ENCODE measurements at places on chromosomes 7 and 10.
A peak's percentile ranks its signal among the peaks of the same experiment; 100 is the strongest.

DNA sequence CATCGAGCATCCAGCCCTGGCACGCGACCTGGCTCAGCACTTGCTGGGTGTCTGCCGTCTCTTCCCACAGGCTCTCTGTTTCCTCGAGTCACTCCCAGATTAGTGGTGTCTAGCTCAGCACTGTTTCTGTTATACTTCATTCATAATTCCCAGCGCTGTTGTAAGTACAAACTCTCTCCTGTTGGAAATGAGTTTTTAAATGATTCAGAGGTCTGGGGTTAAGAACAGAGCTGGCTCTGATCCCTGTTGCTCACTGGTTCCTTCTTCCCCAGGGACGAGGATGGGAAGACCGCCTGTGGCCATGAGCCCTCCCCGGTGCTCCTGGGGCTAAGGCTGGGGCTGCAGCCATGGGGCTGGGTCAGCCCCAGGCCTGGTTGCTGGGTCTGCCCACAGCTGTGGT lies 17.3 kb upstream of the C10orf95 start:
- DNase-seq, result no peak

DNA sequence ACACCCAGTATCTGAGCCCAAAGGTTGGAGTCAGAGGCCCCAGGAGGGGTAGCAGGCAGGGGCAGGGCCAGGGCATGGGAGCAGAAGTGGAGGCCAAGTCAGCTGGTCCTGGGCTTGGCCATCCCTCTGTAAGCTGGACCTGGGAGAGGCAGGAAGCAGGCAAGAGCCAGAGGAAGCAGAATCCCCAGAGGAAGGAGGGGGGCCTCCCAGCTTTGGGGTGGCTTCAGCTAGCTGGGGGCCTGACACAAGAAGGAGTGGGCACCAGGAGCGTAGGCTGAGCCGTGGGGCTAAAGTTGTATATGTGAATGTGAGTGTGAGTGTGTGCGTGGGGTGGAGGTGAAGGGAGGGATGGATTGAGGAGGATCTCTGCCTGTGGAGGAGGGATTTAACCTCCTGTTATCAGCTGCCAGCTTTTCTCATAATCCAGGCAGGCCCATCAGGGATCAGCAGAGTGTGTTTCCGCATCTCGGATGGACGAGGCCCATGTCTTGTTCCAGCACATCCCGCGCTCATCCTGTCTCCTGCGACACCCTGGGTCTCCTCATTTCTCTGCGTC lies 54.0 kb downstream of the NEURL1 start:
- no peak for DNase-seq

DNA sequence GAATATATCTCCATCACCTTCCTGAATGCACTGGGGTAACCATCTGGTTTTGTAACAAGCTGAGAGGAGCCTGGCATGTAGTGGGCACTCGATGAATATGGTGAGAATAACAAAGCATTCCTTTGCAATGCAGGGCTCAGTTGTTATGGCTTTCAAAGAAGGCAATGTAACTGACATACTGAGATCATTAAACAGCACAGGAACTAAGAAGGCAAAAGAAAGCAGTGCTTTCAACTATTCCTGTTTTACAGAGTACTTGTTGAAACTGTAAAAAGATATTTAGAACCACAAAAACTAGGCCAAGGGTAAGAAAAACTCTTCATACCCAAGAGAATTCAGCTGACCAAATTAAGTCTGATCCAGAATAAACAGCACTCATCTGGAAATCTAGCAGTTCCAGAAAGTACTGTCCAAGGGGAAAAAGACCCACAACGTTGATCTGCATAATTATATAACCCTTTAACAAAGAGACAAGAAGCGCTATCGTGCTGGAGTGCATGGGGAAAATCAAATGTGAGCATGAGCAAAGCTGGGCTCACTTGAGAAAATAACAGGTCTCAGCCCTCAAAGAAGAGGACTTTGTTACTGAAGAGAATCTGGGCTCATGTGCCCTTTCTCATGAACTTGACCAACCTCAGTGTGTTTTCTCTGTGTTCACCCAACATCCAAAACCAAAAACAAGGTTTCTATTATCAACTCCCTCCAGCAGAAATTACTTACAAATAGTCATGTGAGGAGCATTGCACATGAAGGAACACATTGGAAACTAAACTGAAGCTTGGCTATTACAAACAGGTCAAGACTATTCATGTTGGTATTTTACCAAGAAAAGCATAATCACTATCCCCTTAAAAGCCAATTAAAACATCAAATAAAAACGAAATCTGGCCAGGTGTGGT lies 116.2 kb downstream of the AVL9 start:
- DNase-seq, result no peak

- DNase-seq, result no peak
Observed at GRCh38 chr7:26930201-26930600, 65.8 kb upstream of the SKAP2 start.

DNA sequence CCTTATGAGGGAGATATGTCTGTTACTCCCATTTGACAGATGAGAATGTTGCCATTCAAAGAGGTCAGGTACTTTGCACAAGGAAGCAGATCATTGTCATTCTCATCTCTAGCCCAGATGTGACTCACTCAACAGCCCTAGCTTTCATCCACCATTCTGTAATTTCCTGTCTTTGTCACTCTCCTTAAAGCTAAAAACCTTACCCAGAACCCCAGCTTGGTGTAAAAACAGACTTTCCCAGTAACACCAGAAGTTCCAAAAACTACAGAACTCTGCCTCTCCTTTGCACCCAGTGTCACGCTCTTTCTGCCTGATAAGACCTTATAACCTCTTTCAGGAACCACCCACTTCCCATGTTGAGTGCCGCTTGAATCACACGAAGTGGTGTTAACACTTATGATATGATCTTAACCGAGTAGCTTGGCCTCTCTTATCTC lies 89.1 kb upstream of the SP4 start:
- no peak for DNase-seq

- no peak for DNase-seq
Observed at GRCh38 chr10:109981650-109982049, 26.1 kb upstream of the ADD3 start.

- DNase-seq, result no peak
Observed at GRCh38 chr7:113404245-113404644, 285.9 kb upstream of the SMIM30 start.

GRCh38 chr10:71088054-71088453 lies 124.3 kb upstream of the UNC5B start:
- no peak for DNase-seq

GRCh38 chr7:117324960-117325359 lies 2.1 kb upstream of the WNT2 start:
- DNase-seq, result no peak

GRCh38 chr10:62268027-62268398 lies 631 bp downstream of the RTKN2 start:
- DNase-seq, result no peak

GRCh38 chr10:98349508-98349922 lies 65.5 kb downstream of the PYROXD2 start:
- no peak for DNase-seq

DNA sequence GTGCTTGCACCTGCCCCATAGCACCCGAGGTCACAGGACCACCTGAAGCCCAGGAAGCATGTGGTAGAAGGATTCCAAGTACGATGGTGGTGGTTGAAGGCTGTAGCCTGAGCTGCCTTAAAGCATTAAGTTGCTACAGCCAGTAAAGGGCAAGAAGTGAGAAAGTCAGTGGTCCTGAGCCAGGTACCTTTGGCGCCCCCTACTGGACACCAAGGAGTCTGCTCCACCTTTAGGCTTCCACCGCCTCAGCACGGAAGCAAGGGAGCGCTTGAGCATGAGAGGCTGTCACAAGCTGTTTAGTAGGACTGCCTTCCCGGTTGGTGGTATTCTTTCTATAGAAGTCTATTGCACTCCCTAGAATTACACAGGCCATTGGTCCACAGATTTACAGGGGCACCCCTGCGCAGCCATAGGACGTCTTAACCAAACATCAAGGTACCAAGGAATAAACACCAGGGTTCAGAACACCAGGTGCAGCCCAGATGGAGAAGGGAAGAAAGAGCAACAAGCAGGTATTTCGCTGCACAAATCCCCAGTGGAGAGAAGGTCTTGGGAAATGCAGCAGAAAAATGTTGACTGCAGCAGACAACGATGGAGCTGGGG lies 2.2 kb downstream of the CRTAC1 start:
- DNase-seq, result peak; percentile 73

DNA sequence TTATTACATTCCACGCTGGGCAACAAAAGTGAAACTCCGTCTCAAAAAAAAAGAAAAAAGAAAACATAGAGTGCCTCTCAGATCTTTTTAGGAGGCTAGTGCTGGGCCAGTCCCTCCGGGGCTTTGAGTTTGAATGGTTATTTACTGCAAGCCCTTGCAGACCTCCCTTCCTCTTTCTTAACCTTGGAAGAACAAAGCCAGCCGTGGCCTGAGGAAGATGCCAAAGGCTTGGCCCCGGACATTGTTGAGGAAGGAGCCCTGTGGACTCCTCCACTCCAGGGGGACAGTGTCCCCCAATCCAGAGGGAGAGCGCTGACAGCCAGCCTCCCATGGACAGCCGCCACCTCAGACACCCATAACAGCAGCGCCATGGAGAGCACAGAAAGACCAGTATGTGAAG lies 5.0 kb downstream of the TSPAN33 start:
- no peak for DNase-seq

DNA sequence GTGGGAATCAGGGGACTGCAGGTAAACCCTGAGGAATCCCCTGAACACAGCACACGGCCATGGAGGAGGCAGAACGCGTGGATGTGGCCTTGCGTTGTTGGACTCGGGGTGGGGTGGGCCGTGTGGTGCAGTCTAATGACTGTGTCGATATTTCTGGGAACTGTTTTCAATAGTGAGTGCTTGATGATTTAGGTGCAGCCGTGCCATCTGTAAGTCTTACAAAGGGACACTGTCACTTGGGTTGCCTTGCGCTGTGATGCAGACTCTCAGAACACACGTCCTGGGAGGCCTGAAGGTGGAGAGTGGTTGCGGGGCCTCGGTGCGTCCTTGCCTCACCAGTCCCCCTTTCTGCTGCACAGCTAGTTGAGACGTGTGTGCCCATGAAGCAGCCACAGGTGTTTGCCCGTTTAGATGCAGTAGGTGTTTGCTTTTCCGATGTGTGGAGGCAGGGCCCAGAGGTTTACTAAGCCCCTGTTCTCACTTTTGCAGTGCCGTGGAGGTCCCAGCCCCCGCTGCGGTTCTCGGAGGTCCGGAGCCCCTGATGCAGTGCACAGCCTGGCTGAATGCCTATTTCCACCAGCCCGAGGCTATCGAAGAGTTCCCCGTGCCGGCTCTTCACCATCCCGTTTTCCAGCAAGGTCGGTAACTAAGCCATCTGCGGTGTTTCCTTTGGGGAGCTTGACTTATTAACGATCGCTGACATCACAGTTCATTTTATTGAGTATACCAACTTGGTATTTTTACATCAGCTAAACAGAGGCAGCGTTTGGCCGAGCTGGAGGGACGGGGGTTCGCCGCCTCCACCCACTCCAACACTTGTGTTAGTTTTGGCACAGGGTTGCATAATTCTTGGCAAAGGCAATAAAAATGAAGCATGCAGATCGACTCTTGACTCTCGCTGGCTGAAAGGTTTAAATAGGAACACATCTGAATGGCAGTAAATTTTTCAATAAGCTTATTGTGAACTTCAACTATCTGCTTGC lies 240.7 kb downstream of the MGMT start:
- DNase-seq, result no peak

- no peak for DNase-seq
Observed at GRCh38 chr7:47721670-47722069, 139.8 kb upstream of the TNS3 start.

DNA sequence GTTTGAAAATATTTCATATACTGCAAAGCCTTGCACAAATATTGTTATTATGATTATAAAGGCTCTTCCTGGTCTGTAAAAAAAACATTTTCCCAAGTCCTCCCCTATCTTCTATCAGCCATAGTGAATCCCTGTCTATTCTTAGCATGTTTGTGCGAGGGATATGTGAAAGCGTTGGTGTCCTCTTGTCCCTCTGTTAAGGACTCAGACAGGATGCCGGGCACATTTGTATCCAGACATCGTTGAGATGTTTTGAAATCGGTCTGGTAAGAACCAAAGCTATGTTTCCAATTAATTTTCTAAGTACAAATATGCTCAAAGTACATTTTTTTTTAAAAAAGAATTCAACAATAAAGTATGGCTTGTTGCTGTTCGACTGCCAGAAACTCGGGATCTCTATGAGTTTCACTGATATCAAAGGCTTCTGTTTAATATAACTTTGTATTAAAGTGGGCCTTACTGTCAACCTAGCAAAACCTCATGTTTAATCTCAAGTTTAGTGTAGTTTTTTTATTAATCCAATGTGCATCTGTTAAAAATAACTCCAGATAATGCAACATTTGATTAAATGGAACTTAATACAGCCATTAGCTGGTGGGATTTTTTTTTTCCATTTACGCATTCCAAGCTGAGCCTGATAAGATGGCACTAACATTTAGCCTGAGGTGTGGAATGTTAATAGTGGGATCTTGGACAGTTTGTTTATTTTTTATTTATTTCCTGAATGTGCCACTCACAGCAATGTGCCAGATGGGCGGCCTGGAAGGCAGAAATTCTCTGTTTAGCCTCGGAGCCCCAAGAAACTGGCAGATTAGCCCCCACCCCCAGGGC lies 754.3 kb downstream of the LRMDA start:
- DNase-seq, result no peak

DNA sequence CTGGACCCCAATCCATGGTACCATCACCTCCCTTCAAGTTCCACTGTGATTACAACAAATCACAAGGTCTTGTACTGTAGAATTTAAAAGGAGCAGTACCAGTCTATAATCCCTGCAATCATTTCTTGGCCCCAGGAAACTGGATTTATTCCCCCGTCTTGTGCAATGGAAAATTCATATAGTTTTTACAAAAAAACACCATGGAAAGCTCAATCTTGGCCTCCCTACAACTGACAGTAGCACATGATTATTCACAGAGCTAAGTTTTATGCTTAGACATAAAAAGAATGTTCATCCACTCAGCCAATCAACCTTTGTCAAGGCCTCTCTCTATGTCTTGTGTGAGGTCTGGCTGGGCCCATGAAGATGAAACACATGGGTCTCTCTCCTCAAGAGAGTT lies 10.2 kb downstream of the DGKI start:
- no peak for DNase-seq

GRCh38 chr7:26853788-26854393 lies 10.5 kb downstream of the SKAP2 start:
- DNase-seq, result no peak

DNA sequence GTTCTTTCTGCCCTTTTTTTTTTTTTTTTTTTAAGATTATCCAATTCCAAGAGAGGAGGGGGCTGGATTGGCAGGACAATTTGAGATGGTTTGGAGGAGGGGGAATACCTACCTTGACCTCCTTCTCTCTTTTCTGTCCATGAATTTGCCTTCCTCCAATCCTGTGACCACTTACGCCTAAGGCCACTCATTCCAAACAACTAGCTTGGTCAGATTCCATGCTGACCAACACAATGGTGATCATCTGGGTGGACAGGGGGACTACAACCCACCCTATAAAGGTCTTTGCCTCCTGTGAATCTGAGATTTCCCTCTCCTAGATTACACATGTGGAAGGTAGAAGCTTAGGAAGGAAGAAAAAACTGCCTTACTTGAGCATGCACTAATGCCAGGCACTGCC lies 2.3 kb upstream of the LDB1 start:
- no peak for DNase-seq
